Tibial nerve (tissue), 4 donors: ENCODE measurements at places on chromosomes 16 and 17.

- H3K27ac ChIP-seq = no peak overlapping the region
- peaks cover 7% of the 10 kb centered on the region for H3K4me1 ChIP-seq
- H3K27me3 ChIP-seq = no peaks in the 10 kb centered on the region
- H3K36me3 ChIP-seq = no peaks in the 10 kb centered on the region
These were observed 51.5 kb upstream of the FASN start for GRCh38 chr17:82149401-82150099.

- H3K4me3 ChIP-seq = no peak overlapping the region
- no peaks in the 10 kb centered on the region for H3K4me1 ChIP-seq
- no peak overlapping the region for H3K27ac ChIP-seq
- no peaks in the 10 kb centered on the region for H3K27me3 ChIP-seq
- DNase-seq = no peak
These were observed 140.9 kb downstream of the UTP18 start for GRCh38 chr17:51401279-51401678.

GRCh38 chr17:50199211-50199802 lies 2.1 kb downstream of the COL1A1 start:
- peak overlapping the region; percentile 83 for H3K27ac ChIP-seq
- peak overlapping the region; percentile 46 for H3K4me3 ChIP-seq
- peaks cover 10% of the 10 kb centered on the region for H3K27me3 ChIP-seq
- H3K4me1 ChIP-seq = no peaks in the 10 kb centered on the region

GRCh38 chr17:30429155-30429554 lies 48.1 kb upstream of the GOSR1 start:
- H3K4me1 ChIP-seq = peaks cover 3% of the 10 kb centered on the region
- no peak overlapping the region for H3K4me3 ChIP-seq
- no peak for DNase-seq
- H3K36me3 ChIP-seq = no peaks in the 10 kb centered on the region
